Caco-2 (cell line): ENCODE measurements at places on chromosomes 3 and 15. TPM values are rescaled to one million over a fixed set of nuclear protein-coding genes. Genes with fewer than 3 reads are reported as not detected.

The CCDC54 gene
- not detected in 2 replicates for total RNA-seq

The PROK2 gene
- not detected in 2 replicates for total RNA-seq

- DNase-seq, result no peak
Observed at GRCh38 chr3:101312545-101312944, 7.8 kb downstream of the IMPG2 start.

GRCh38 chr3:43606284-43606683 is 15.5 kb downstream of the ANO10 start:
- no peak for DNase-seq

GRCh38 chr15:95825671-95826411 is 504.7 kb upstream of the NR2F2 start:
- no peak for DNase-seq
